ENCODE measurements at places on chromosomes 13 and 19.

DNA sequence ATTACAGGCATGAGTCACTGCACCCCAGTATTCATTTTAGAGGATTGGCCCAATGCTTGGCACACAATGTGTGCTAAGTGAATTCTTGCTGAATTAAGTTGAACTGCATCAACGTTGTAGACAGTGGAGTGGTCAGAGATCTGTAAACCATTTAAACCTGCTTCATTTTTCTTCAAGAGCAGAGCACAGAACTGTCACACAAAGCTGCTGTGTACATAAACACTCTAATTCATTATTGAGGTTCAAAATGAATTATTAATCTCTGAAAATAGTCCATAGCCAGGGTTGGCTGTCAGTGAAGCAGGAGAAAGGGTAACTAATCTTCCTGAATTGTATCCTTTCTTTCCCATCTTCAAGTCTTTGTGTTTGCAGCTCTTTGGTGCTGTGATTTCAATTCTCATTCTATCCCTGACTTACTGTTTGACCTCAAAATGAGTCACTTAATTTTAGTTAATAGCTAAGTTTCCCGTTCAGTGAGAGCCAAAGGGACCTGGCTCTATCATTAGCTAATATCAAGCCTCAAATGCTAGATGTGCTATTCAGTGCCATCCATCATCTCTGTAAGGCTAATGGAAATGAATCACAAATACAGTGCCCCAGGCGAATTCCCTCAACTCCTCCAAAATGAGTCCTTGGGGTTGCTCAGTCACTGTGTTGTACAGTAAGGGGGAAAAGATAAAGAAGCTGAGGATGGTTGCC lies 77.0 kb upstream of the TSC22D1 start:
- DNase-seq = no peak

GRCh38 chr19:45336696-45337251 lies 3.8 kb upstream of the KLC3 start:
- DNase-seq = no peak

DNA sequence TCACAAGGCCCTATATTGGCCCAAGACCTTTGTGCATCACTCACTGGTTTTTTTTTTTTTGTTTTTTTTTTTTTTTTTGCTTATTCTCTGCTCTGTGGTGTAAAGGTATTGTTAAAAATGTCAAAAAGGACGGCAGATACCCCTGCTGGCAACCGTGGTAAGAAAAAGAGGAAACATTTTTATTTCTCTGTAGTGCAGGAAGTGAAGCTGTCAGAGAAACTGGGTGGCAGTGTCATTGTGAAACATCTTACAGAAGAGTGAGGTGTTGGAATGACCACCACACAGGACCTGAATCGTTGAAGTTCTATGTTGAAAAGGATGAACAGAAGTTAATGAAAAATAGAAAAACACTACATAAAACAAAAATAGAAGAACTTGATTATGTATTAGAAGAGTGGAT lies 346.4 kb downstream of the FGF9 start:
- DNase-seq = no peak

DNA sequence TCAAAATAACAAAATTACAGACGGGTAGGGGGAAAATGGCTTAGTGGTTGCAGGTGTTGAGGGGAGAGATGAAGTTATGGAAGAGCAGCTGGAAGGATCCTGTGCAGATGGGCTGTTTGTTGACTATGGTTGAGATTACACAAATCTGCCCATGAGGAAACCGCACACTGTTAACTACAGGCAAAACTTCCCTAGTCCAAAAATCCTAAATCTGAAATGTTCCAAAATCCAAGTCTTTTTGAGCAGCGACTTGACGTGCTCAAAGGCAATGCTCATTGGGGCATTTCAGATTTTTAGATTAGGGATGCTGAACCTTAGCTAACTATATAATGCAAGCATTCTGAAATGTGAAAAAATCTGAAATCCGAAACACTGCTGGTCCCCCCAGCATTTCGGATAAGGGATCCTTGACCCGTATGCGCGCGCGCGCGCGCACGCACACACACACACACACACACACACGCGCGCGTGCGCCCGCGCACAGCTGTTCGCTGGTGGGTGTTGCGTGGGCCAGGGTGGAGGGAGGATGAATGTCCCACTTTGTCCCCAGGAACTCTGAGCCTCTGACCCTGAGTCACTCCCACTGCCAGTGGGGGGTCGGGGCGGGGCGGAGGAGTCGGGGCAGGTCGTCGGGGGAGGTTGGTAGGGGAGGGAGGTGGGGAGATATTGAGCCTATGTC lies 6.8 kb downstream of the F2RL3 start:
- DNase-seq = no peak

DNA sequence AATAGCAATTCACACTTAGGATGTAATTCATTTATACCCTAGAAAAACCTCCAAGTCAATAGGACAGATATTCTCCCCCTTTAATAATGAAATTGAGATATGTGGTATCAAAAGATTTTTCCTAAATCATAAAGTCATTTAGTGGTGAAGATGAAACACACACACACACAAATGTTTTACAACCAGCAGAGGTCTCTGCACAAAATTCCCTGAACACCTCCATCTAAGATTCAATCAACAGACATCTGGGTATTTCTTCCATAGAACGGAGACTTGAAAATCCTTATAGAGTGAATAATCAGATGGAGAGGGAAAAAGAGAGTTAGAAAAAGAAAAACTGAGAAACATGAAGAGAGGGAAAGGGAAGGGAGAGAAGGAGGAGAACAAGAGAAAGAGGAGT lies 52.8 kb downstream of the MYCBP2 start:
- no peak for DNase-seq

DNA sequence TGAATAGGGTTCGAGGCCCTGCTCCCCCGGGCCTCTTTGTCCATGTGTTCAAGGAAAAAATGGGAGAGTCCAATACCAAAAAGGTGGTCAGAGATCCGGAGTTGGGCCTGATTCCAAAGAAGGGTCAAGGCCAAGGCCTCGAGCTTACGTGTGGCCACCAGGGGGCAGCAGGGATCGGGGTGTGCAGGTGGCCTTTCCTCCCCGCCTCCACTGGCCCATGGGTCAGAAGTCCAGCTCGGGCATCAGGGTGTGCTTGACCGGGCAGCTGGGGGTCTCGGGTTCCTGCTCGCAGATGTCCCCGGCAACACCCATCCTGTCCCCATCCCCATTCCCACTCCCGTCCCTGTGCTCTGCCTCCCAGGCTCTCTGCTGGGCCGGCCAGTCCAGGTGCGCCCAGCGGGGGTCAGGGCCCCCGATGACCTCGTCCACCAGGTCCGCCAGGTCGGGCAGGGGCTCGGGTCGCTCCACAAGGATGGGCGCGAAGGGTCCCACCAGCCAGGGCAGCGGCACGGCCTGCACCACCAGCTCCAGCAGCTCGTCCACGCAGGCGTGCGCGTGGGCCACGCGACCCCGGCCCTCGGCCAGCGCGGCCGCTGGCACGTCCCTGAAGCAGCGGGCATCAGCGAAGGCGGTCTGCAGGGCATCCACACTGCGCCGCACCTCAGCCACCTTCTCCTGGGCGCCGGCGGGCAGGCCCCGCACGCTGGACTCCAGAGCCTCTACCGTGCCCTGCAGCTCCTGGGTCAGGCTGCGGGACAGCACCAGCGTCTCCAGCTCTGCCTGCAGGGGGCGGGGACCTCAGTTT lies 5.2 kb upstream of the PLIN4 start:
- no peak for DNase-seq

- DNase-seq = no peak
Observed at GRCh38 chr19:45409557-45409920, 3.1 kb downstream of the POLR1G start.

GRCh38 chr13:28037399-28037798 lies 48.9 kb upstream of the URAD start:
- DNase-seq = no peak
